ENCODE measurements at places on chromosomes 4 and X.

GRCh38 chr4:171279131-171279530, 534.1 kb upstream of the GALNTL6 start:
- no peak for DNase-seq

DNA sequence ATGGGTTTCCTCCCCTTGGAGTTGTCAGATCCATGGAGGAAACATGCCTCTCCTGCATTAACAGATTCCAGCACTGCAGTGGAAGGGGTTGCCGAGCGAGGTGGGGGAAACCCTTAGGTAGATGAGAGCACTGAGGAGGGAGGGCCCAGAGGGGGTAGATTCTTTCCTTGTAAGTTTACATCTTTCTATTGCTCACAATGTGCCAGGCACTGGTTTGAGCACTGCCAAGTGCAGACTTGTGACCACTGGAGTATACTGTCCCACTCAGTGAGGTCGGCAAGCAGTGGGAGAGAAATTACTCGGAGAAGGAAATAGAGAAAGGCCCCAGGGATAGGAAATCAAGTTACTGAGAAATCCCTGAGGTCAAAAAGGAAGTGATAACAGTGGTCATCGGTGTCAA, 27.8 kb upstream of the TMEM154 start:
- DNase-seq: no peak

DNA sequence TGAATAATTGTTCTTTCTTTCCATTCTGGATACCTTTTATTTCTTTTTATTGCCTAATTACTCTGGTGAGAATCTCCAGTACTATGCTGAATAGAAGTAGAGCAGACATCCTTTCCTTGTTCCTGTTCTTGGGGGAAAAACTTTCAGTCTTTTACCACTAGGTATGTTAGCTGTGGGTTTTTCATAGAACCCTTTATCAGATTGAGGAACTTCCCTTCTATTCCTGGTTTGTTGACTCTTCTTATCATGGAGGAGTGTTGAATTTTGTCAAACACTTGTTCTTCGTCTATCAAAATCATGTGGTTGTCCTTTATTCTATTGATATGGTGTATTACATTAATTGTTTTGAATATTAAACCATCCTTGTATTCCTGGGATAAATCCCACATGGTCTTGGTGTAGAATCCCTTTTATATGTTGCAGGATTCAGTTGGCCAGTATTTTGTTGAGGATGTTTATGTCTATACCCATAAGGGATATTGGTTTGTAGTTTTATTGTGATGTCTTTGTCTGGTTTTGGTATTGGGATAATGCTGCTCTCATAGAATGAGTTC, 23.6 kb downstream of the SH3BP2 start:
- DNase-seq: no peak

- DNase-seq: no peak
Observed at GRCh38 chrX:10393899-10394298, 226.5 kb downstream of the MID1 start.

DNA sequence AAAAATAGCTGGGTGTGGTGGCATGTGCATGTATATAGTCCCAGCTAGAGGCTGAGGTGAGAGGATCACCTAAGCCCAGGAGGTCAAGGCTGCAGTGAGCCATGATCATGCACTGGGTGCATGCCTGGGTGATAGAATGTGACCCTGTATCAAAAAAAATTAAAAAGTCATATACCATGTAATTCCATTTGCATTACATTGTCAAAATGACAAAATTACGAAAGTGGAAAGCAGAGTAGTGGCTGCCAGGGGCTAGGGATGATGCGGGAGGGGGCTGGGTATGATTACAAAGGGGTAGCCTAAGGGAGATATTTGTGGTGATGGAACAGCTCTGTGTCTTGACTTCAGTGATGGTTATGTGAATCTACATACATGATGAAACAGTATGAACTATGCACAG, 97.8 kb downstream of the KDR start:
- no peak for DNase-seq

- no peak for DNase-seq
Observed at GRCh38 chr4:97216046-97216445, 927.2 kb downstream of the STPG2 start.

DNA sequence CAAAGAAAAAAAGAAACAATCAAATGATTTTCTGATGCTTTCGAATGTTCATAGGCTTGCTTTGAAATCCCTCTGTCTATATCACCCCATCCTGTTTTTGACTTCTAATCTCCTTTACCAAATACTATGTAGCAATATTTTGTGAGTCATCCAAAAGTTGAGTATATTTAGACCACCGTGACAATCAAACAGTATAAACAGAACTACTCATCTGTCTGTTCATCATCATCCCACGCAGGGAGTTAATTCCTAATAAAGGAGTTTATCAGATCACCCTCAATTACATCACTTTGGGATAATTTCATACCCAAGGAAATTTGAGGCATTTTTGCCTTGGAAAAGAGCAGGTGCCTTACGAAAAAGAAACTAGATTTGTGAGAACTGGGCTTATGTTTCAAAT, 212.9 kb downstream of the CBR4 start:
- DNase-seq: no peak

DNA sequence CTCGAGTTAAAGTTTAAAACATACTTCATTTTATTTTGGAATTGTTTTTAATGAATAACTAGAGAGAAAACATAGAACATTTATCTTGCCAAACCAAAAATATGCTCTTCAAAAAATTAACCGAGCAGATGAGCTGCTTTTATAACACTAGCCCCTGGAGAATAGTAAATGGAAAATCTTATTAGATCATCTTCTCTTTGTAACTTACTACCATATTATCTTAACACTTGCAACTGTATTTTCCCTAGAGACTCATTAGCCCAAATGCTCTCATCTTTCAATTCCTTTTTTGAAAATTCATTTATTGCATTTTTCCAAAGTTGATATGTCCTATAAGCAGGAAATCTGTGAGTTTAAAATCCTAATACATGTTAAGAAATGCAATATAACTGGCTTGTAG, 143.3 kb downstream of the CAMK2D start:
- no peak for DNase-seq

DNA sequence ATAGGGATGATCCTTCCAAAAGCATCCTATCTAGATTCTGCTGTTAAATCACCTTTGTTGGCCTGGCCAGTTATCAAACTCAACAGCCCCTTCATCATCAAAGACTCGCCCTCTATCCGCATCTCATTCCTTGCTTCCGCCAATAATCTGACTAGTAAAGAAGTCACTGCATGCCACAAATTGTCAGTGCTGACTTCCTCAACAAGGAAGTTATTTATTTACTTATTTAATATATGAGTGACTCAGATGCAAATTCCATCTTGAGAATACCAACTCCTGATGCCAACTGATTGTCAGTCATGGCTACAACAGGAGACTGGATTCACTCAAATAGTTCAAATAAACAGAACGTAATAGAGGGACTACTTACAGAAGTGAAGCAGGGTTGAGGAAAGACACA, 283.8 kb downstream of the TRIML1 start:
- DNase-seq: no peak

GRCh38 chr4:123297836-123298235, 98.8 kb upstream of the SPRY1 start:
- DNase-seq: no peak

DNA sequence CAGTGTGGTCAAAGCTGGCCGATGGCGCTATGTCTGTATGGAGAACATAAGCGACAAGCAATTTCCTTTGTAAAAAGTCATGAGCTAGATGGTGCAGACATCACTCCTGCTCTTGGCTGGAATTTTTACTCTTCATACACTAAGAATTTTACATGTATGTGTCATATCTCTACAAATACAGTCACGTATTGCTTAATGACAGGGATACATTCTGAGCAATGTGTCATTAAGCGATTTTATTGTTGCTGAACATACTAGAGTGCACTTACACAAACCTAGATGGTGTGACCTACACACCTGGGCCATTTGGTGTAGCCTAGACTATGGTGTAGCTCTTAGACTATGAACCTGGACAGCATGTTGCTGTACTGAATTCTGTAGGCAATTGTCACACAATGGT, 185.4 kb downstream of the SOWAHB start:
- DNase-seq: no peak

DNA sequence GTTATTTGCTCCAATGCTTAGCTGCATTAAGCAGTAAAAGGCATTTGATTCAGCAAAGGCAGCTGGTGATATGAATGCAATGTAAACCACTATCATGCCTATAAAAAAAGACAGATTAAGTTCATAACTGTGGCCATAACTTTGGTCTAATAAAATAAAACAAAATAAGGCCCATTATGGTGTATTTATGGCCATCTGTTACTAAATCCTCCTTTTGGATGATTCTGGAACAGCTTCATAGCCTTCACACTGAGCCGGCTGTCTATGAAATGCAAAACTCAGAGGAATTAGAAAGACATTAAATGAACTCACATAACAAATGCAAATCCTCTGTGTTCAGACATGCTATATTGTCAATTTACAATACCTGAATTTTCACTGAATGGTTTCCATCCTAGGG, 223.7 kb upstream of the FAT4 start:
- DNase-seq: no peak

DNA sequence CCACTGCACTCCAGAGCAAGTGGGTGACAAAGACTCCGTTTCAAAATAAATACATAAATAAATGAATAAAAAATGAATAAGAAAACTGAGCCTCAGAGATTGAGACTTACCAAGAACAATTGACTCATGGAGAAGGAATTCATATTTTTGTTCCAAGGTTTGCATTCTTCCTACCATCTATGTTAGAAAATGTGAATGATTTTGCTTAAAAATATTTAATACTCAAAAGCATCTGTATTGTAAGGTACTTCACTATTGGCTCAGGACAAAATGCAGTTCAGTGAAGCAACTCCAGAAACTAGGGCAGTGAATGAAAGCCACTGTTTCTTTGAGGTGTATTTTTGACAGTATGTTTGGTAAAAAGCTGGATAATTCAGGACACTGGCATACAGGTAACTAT, 54.1 kb downstream of the XAGE2 start:
- DNase-seq: no peak

DNA sequence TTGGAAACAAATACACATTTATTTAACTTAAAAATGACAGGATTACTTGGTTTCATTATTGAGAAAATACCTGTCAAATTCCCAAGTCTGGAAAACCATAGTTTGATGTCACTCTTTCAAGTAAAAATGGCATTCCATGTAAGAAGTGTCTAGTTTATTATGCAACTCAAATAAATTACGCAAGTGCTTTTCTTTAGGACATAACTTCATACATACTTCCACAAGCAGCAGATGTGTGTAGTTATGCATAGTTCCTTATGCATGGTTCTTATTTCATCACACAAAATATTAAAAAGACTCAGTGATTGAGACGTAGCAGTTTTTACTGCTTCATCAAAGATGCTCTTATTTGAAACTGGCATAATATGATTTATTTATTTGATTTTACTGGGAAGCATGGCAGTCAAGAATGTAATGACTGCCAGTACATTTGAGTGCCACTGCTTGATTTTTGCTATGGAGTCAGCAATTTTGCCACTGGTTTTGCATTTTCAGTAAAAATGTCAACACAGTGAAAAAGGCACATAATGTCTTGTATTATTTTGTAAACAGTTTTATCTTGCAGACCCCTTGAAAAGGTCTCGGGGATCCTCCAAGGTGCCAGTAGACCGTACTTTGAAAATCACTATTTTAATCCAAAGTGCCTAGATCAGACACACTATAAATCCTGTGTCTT, 62.1 kb downstream of the CLCN3 start:
- no peak for DNase-seq

Measured in vagina (tissue), 2 donors.